ENCODE measurements at places on chromosomes 5 and 9. TPM values are rescaled to one million over a fixed set of nuclear protein-coding genes. Genes with fewer than 3 reads are reported as not detected.
A peak's percentile ranks its signal among the peaks of the same experiment; 100 is the strongest.

RGS3 gene
- total RNA-seq = 168 TPM

FIBCD1 gene
- 15.6 TPM for total RNA-seq

HAPLN1 gene
- not detected for total RNA-seq

CDKN2B gene
- total RNA-seq = 9.5 TPM

GDA gene
- 0.20 TPM for total RNA-seq

TEX53 gene
- total RNA-seq = not detected

LTC4S gene
- total RNA-seq = not detected

IFNA13 gene
- not detected for total RNA-seq

MED27 gene
- 37.7 TPM for total RNA-seq

PLCXD3 gene
- 0.20 TPM for total RNA-seq

ZMAT2 gene
- total RNA-seq = 45.5 TPM

CAVIN4 gene
- 0.48 TPM for total RNA-seq

SPATA31A1 gene
- total RNA-seq = not detected

ZNF454 gene
- not detected for total RNA-seq

EQTN gene
- not detected for total RNA-seq

C1QTNF2 gene
- total RNA-seq = 4.8 TPM

SYK gene
- total RNA-seq = not detected

HAVCR1 gene
- total RNA-seq = not detected

- DNase-seq = no peak
Measured at GRCh38 chr5:140205216-140205615, 30.2 kb downstream of the CYSTM1 start.

GRCh38 chr5:31161781-31162181, 31.7 kb upstream of the CDH6 start:
- no peak for DNase-seq

- DNase-seq = no peak
Measured at GRCh38 chr9:136242918-136243525, 2.6 kb downstream of the QSOX2 start.

- no peak for DNase-seq
Measured at GRCh38 chr9:119768266-119768665, 399.0 kb upstream of the BRINP1 start.

DNA sequence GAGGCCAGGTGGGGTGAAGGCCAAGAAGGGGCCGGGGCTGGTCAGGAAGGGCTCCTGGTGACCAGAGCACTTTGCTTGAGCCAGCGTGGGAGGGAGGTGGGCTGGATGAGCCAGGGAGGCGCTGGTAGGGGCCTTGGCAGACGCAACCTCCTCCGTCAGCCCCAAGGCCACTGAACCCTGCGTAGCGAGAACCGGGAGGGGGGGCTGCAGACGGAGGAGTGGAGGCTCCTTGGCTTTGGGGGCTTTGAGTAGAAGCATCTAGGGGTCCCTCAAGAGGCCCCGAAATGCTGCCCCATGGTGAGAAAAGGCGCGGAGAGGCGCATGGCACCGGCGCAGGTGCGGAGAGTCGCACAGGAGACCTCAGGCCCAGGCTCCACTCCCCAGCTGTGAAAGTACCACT, 1888.0 kb upstream of the CDH9 start:
- DNase-seq = no peak

GRCh38 chr5:134503937-134504437, 21.5 kb upstream of the JADE2 start:
- DNase-seq = peak; percentile 47

DNA sequence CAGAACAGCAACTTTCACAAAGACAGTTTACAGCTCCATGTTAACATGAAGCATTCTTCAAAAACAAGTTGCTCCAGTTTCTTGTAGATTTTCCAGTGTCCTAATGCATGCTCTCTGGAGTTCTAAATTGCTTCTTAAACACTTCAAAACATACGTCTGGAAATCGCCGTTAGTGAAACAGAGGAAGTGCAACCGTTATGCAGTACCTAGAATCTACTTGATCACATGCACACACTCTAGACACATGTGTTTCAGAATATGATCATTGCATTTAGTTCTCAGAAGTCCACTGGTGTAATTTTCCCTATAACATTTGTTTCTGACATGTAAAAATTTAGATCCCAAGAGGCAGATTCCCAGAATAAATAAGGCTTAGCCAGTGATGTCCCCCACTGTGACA, 41.1 kb upstream of the RUFY1 start:
- no peak for DNase-seq

DNA sequence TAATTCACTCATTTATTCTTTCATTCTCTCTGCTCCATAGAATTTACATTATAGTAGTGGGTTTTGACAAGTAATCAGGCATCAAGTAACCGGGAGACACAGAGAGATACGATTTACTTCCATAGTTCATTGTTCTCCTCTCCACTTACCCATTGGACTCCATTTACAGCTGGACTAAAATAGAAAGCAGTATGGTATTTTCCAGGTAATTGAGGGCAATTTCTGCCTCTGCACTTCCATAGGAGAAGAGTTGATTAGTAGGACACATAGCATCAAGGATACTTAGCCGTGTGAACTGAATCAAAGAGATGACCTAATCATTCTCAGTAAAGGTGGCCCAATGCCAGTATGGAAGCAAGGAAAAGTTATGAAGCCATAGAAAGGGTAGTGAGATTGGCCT, 244.4 kb downstream of the COX7C start:
- DNase-seq = no peak

- DNase-seq = no peak
Measured at GRCh38 chr5:119476341-119476740, 24.0 kb downstream of the HSD17B4 start.

DNA sequence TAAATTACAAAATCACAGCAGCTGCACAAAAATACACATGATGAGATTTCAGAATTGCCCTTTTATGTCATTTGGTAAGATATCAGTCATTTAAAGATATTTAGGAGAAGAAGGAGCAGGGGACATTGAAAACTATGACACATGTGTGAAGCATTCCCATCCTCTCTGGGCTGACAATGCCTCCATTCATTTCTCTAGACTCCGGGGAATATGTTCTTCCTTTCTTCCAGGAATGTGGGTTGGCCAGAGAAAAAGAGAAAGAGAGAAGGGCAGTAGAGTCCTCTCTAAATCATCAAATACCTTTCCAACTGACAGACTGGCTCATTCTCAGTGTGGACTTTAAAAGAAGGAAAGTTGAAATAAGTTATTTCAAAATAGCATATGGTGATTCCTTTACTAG, 205.6 kb upstream of the ADAMTSL1 start:
- DNase-seq = peak; percentile 84

DNA sequence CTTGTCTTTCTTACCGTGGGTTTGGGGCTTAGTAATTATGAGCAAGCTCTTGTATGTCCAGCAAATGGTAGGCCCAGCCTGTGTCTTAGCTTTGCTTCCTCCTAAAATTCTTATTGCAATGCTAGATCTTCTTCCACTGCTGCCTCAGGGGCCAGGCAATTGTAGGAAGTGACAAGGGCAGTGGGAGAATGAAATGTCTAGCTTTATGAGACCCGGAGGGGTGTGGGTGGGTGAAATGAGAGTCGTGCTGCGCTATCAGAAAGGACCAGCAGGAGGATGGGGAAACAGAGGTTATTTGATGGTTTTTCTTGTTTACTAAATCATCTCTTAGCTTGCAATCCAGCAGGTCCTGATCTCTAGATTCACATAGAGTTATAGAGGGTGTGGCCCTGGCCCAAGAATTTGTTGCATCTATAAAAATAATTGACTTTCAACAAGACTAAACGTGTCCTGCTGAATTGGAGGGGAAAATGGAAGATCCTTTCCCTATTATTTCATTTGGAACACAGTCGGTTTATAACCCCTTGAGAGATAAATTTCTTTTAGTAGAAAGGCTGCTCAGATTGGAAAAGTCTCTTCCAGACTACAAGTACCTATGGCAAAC, 43.7 kb downstream of the ZNF366 start:
- DNase-seq = no peak

GRCh38 chr5:104327801-104328200, 765.2 kb upstream of the NUDT12 start:
- no peak for DNase-seq

GRCh38 chr5:172630986-172631385, 10.1 kb upstream of the NEURL1B start:
- DNase-seq = no peak

DNA sequence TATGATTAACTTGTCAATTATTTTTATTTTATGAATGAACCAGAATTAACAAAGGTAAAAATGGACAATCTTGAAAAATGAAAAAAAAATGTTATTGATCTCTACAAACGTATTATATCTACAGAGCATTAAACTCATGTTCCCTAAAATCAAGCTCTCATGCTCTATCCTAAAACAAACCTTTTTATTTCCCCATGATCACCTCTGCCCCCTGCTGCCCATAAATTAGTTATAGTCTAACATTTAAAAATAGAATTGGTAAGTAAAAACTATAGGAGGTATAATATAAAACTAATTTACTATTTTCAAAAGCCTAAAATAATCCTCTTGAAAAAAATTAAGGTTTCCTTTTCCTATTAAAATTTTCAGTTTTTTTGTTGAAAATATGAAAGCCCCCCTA, 168.0 kb upstream of the POU5F2 start:
- DNase-seq = no peak

- DNase-seq = no peak
Measured at GRCh38 chr9:136323371-136323789, 4.0 kb upstream of the GPSM1 start.

DNA sequence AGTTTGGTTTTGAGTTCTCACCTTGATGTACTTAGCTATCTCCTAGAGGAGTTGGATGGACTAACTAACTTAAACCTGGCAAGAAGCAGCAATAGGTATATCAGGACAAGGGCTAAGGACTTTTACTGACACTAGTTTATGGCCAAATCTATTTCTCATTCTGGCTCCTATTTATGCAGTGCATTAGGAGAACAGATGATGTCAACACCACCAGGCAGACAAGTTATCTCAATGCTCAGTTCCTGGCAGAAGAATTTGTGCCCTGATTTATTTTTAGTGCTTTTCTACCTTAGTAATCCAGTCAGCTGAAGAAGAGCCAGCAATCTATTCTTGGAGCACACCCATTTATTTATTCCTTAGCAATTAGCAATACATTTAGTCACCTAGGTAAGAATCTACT, 30.7 kb upstream of the MYOT start:
- DNase-seq = no peak

- no peak for DNase-seq
Measured at GRCh38 chr9:126343271-126343700, 16.7 kb downstream of the MVB12B start.

- no peak for DNase-seq
Measured at GRCh38 chr9:83628540-83628939, 5.6 kb downstream of the IDNK start.

DNA sequence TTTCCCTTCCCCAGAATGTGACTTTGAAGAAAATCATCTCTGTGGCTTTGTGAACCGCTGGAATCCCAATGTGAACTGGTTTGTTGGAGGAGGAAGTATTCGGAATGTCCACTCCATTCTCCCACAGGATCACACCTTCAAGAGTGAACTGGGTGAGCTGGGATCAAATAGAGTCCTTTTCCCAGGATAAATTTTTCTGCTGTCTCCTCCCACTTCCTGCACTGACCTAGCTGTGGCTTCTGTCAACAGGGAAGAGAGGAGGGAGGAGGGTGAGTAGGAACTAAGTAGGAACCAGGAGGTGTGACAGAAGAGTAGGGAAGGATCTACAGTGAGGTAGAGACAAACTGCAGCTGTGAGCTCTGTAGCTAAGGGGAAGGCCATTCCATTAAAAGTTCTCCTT, 69.3 kb downstream of the MAMDC2 start:
- peak; percentile 9 for DNase-seq

DNA sequence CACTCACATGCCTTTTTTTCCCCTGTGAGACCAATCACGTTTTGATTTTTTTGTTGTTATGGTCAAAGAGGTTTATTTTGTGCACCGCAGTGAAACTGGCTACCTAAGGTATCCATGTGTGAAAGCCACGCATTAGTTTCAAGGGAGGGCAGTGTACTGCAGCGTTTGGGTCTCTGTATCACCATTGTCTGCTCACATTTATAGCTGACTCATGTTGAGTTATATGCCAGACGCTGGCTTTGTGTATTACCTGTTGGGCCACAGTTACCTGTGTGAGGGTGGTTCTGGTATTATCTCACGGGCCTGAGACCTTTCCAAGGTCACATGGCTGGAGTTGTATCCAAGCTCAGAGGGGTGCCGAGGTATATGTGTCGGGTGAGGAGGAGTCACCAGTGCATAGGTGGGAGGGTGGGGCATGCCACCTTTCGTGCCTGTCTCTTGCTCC, 75.8 kb downstream of the ARHGAP26 start:
- no peak for DNase-seq

- peak; percentile 52 for DNase-seq
Measured at GRCh38 chr9:93673021-93673838, 96.8 kb downstream of the PHF2 start.

GRCh38 chr5:96871686-96872085, 4.6 kb upstream of the ERAP2 start:
- DNase-seq = no peak

DNA sequence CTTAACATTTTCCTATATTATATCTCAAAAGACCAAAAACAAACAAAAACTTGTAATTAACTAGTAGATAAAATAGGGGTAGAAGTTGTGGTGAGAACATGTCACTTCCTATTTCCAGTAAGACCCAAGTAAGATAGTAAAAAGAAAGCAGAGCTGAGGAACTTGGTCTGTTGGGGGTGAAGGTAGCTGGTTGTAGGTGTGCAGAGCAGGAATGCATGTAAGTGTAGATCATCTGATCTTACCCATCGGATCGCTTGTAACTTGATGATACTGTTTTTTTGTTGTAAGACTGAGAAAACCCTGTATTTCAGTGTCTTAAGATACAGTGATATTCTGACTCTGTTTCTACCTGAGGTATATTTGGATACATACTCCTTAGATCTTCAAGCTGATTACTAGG, 5.7 kb downstream of the SRP19 start:
- DNase-seq = no peak

DNA sequence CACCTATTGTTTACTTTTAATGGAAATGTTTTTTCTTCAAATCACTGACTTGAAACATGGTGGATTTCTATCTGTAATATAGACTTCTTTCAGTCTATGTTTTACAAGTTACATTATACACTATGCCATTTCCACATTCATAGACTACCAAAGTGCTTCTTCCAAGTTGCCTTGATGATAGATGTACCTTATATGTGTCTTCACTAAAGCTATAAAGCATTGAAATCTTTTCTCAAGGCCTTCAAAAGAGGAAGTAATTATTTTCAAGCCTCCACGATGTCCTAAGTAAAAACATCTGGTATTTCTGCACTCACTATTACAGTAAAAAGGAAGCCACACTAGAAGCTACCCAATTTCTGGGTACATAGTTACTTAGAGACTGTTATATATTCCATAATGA, 113.3 kb downstream of the FGF10 start:
- no peak for DNase-seq

DNA sequence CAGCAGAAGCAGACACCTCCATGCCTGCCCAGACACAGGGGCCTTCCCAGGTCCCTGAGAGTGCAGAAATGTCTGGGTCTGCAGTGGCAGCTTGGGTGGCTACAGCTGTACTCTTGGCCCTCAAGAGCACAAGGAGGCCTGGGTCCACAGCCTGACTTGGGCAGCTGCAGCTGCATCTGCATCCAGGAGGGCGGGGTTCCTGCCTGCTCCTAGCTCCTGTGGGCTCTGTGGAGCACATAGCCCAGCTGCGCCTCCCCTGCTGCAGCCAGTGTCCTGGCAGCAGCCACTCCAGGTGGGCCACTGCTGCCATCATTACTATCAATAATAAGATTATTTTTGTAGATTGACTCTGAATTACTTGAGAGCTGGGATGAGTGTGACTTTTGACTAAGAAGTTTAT, 162.0 kb upstream of the PTCH1 start:
- no peak for DNase-seq

- no peak for DNase-seq
Measured at GRCh38 chr9:116990592-116990991, 303.5 kb downstream of the TRIM32 start.

- no peak for DNase-seq
Measured at GRCh38 chr5:39360471-39361111, 3.7 kb downstream of the C9 start.

GRCh38 chr5:5419291-5420210, 2.9 kb upstream of the ICE1 start:
- peak; percentile 77 for DNase-seq
